ENCODE measurements at places on chromosomes 11 and 22. TPM values are rescaled to one million over a fixed set of nuclear protein-coding genes. Genes with fewer than 3 reads are reported as not detected.

The CD3G gene
- total RNA-seq: not detected

The DGCR2 gene
- total RNA-seq: 22.0 TPM

The ESAM gene
- 14.9 TPM for total RNA-seq

The TMEM126A gene
- total RNA-seq: 54.7 TPM

The TENM4 gene
- 0.01 TPM for total RNA-seq

The SFI1 gene
- total RNA-seq: 10.5 TPM

The ZBTB16 gene
- 0.23 TPM for total RNA-seq

The PNPLA5 gene
- not detected for total RNA-seq

The OR4A16 gene
- total RNA-seq: not detected

The TRIM3 gene
- total RNA-seq: 18.0 TPM

The CCDC82 gene
- 17.5 TPM for total RNA-seq

The MYOD1 gene
- not detected for total RNA-seq

The BTBD18 gene
- not detected for total RNA-seq

The MIOX gene
- total RNA-seq: not detected

Data from A549 treated with GW870086 at 1 μM for 4 hours (cell line).